ENCODE measurements at places on chromosomes 2 and 18.

- no peak for DNase-seq
Observed at GRCh38 chr18:31680831-31681568, 3.4 kb downstream of the B4GALT6 start.

- DNase-seq: no peak
Observed at GRCh38 chr2:216665717-216666116, 29.6 kb downstream of the IGFBP5 start.

DNA sequence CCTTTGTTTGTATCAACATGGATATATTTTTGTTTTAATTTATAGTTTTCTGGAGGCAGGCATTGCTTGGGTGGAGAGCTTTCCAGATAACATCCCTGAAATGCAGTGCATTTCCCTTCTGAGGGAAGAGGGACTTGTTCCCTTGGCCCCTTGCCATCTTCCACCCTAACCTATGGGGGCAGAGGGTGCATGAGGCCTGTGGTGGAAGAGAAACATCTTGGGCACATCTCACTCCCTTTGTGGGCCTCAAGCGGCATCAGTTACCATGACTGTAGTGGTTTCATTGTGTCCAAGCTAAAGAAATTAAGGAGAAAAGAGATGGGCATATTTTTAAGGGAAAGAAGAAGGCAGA lies 5.3 kb upstream of the RPL37A start:
- DNase-seq: no peak

- DNase-seq: no peak
Observed at GRCh38 chr2:217794133-217794986, 208.4 kb downstream of the TNS1 start.

- no peak for DNase-seq
Observed at GRCh38 chr2:98917031-98917471, 19.0 kb downstream of the CRACDL start.

DNA sequence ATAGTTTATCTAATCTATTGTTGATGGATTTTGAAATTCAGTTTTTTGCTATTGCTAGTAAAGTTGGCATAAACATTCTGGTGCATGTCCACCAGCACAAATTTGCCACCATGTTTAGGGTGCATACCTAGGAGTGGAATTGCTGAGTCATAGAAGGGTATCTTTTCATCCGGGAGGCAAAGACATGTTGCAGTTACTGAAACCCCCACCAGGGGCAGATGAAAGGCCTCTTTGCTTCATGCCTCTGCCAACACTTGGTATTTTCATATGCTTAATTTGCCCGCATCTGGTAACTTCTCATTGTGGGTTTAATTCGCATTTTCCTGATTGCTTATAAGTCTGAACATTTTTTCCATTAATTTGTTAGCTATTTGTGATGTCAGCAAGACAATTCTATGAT lies 8.2 kb downstream of the DCC start:
- no peak for DNase-seq

DNA sequence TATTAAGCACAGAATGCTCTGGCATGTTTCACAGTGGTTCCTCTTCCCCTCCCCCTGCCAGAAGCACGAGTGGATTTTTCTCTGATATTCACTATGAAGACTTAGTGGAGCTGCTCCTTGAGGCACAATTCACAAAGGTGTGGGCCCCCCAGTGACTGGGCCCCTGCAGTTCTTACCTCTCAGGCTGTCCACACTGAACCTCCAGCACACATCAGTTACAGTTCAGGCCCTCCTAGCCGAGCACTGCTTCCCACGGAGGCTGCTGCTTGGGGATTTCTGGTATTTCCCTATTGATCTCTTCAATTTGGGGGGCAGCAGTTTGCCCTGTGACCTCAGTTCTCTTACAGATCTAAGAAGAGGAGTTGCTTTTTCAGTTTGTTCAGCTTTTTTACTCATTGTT lies 236.1 kb downstream of the SH3RF3 start:
- DNase-seq: no peak

- no peak for DNase-seq
Observed at GRCh38 chr2:226847090-226847489, 11.2 kb downstream of the RHBDD1 start.

- DNase-seq: no peak
Observed at GRCh38 chr2:224312741-224313140, 89.2 kb downstream of the FAM124B start.

GRCh38 chr2:111924617-111925107 lies 26.3 kb downstream of the MERTK start:
- no peak for DNase-seq

All from C1 segment of cervical spinal cord (tissue), 14 donors.